ENCODE measurements at places on chromosomes 2 and 18.
A peak's percentile ranks its signal among the peaks of the same experiment; 100 is the strongest.

- no peak for ATAC-seq
Measured at GRCh38 chr18:26225022-26225693, 1.1 kb upstream of the TAF4B start.

DNA sequence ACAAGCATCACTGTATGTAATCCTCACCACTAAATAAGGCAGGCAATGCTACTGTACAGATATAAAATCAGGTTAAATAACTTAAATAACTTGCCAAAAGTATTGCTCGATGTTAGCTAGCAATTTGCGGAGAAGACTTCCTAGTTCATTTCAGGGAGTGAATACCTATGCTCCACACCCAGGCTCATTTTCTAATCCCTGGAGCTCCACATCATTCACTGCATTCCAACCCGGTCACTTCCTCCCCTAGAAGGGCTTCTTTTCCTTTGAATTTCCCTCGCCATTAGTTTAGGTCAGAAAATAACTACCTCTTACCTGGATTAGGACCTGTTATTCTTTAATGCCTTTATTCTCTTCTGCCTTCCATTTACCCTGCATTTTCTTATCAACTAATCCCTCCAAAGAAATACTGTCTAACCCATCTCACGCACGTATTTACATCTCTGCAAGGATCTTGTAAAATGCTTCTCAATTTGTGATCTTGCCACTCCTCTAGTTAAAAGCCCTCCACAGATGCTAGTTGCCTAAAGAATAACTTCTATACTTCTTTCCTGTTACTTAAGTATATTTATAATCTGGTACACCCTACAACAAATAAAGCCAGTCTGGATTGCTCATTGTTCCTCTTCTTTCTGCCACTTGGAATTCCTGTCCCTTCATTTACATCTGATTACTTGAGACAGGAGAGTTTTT, 599.8 kb downstream of the NRXN1 start:
- ATAC-seq, result no peak

DNA sequence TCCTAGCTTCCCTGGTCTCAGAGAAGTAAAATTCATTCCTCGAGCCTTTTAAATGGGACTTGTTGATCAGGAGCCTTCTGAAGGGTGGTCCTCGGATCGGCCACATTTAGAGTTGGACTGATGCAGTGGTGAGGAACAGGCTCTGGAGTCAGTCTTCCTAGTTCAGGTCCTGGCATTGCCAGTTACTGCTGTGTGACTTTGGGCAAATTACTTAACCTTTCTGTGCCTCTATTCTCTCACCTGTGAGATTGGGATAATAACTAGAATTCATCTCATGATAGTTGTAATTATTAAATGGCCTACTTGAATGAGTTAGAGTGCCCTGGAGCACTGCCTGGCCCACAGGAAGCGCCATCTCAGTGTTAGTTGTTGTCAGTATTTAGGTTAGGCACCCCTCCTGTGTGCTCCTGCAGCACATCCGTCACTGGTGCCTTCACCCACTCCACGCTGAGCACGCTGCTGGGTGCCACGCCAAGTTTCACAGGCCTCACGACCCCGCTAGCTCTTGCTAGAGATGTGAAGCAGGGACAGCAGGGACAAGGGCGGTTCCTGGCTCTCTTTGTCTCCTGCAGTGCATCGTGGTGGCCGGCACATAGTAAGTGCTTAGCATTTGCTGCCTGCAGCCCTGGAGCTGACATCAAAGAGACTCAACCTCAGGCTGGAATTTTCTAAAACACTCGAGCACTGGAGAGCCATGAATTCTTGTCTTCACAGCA, 122.9 kb downstream of the FAM210A start:
- no peak for ATAC-seq

- ATAC-seq, result no peak
Measured at GRCh38 chr2:181971032-181971431, 14.6 kb upstream of the PPP1R1C start.

GRCh38 chr2:201882353-201883090, 76.2 kb downstream of the CDK15 start:
- ATAC-seq, result peak; percentile 54

- ATAC-seq, result no peak
Measured at GRCh38 chr2:10267036-10267435, 35.7 kb upstream of the HPCAL1 start.

DNA sequence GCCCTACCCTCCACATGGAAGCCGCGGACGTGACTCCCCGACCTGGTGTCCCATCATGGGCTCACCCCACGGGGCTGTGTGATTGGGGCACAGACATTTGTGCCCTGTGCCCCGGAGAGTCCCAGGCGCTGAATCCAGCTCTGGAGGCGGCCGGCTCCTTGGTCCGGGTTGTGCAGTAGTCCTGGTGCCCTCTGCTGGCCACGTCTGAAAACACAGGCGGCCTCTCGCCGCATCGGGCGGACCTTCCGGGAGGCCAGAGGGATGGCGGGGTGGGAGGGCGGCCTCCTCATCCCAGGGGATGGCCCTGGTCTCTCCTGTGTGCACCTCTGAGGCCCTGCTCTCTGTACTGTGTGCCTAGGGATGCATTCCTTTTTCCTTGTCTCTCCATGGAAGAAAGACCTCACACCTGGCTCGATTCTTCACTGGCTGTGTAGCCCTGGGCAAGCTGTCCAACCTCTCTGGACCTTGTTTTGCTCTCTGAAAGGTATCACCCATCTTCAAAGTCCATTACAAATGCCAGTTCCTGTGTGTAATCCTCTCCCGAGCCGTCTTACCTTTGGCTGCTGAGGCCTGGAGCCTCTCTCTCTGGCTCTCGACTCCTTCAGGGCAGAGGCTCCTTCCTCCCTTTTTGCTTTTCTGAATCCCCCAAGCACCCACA, 27.6 kb downstream of the CELF4 start:
- ATAC-seq, result peak; percentile 48

DNA sequence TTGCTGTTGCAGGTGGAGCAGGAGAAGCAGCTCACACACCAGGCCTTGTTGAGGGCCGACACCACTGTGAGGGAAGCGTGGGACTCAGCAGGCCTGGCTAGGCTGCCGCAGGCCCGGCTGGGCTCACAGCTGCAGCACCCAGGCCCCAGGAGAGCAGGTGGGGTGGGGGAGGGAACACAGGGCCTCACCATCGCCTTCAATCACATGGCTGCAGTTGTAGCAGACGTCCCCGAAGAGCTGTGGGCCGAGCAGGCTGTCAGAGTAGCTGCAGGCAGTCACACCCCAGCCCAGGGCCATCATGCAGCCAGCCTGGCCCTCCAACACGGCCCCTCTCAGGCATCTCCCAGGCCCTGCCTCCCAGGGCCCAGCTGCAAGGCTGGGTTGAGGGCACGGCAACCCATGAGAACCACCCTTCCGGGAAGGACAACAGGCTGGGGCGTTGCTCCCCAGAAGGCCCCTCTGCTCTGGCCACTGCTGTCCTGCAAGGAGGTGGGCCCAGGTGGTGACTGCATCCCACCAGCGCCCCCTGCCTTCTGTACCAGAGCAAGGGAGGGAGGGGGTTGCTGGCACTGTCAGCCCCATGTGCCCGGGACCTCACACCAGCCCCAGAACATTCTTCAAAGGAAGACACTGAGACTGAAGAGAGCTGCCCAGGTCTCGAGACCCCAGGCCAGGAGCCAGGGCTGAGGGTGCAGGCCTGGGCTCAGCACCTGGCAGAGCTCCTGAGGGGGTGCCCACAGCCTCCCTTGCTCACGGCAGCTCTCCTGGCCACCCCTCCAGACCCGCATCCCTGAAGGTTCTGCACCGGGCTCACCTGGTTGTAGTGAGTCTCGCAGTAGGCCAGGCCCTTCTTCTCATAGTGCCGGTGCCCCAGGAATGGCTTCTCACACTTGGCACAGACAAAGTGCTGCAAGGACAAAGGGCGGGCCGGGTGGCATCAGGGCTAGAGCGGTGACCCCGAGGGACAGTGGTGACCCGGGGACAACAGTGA, 5.6 kb upstream of the GPR17 start:
- ATAC-seq, result peak; percentile 80

DNA sequence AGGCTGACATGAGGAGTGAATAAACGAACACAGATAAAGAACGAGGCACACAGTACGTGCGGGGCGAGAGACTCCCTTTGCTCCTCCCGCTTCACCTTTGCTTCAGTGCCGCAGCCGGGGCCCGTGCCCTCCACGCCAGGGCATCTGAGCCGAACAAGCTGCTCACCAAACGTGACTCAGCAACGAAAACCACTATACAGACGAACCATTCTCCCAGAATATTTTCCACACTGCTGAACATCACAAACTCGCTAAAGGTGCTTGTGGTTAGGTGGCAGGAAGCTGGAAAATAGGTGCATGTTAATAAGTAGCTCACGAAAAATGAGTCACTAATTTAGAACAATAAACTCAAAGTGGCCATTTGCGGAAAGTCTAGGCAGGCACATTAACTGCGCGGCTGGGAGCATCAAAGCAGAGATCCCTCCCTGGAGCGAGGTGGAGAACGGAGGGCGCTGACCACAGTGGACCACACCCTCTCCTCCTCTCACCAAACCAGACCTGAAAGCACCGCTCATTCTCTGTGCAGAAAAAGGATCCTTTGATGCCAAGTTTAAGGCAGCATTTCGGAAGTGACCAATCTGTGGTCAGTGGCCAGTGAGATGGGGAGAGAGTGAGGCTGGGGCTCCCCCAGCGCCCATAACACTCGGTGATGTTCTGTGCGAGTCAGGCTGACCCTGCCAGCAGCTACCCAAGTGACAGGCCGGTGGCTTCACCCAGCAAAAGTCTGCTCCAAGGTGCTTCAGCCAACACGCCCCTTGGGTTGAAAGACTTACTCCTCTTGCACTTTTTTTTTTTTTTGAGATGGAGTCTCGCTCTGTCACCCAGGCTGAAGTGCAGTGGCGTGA, 153.2 kb downstream of the HDAC4 start:
- ATAC-seq, result no peak

GRCh38 chr2:156455361-156455975, 19.3 kb downstream of the GPD2 start:
- no peak for ATAC-seq

DNA sequence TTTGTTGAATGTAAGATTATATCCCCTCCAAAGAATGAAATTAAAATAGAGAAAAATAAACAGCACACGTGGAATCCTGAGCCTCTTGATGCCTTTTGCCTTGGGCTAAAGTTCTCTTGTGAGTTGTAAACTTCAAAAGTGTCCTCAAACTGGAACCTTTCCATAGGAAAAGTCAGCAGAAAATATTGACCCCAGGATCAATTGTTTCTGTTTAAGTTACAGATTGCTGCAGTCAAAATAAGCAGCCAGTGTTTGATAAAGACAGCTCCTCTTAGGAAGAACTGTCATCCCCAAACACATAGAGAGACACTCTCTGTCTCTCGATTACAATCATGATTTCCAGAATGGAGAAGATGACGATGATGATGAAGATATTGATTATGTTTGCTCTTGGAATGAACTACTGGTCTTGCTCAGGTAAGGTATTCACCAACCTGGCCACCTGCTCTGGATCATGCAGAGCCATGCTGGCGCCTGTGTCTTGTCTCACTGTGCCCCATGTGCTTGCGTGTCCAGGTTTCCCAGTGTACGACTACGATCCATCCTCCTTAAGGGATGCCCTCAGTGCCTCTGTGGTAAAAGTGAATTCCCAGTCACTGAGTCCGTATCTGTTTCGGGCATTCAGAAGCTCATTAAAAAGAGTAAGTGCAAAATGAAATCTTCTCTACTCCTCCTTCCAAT, at the start of gene SPP2:
SPP2 (plus strand) TSS at position 248 of the 681 bp plus-strand sequence; CDS start at position 333, 85 bp downstream.
- peak; percentile 41 for ATAC-seq

GRCh38 chr2:44169155-44169898, 652 bp downstream of the PPM1B start:
- peak; percentile 22 for ATAC-seq

DNA sequence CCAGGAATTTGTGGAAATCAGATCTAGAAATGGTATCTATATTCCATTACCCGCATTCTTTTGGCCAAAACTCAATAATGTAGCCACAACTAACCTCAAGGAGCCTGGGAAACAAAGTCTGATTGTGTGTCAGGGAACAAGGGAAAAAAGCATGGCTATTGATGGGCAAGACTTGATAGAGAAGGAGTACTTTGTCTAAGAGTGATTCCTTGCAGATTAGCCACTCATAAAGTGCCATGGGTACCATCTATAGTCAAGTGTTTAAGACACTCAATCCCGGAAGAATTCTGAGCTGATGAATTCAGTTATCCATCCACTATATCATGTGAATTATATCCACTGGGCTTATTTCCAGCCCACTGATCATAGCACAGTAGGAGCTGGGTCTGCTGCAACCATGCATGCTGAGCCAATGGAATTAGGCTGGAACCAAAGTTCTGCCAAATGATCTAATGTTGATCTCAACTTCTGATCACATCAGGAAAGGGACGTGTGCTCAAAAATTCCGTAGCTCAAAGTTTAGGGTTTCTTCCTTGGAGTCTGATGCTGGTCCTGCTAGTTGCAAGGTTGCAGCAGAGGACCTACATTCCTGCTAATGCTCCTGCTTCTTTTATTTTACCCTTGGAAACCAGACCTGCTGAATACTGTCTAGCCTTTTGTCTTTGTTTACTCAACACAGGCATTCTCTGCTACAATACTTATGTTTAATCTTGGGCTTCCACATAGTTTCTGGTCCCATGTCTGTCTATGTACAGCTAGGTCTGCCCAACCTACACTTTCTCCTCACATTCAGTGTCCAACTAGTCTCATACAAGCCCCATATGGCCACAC, 629.7 kb downstream of the IRS1 start:
- ATAC-seq, result no peak

- peak; percentile 50 for ATAC-seq
Measured at GRCh38 chr2:135742325-135742757, 686 bp downstream of the UBXN4 start.

GRCh38 chr2:127048969-127049897, 57.7 kb downstream of the BIN1 start:
- ATAC-seq, result no peak

DNA sequence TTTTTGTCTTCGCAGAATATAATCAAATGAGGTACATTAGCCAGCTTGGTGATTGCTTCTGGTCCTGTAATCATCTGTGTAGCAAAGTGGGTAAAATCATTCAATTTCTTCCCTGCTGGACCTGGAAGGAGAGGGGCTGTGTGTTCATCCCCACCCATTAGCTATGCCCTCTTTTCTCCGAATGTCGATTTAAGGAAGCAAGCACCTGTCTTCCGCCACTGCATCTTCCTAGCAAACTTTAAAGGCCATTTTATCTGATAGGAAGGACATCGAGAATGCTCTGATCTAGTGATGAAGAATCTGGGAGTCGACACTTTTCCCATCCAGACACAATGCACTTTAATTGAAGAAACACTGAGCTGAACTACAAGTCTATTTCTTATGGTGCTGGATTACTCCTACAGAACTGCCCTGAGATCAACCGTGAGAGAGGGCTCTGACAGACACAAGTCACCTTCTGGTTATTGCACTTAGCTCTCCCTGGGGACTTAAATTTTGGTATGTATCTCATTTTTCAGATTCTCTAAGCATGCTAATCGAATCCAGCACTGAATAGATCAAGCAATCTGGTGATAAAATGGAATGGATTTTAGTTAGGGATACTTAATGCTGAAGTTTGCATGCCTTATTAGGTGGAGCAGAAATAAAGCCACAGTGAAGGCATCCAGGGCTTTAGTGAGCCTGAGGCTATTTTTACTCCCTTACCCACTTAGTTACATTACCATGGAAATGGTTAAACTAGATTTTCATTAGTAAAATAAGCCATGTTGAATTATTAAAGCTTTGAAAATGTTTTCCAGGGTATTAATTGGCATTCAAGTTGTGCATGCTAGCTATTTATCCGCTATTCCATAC, 1.3 kb downstream of the NYAP2 start:
- no peak for ATAC-seq

All from stimulated activated memory B cell treated with anti-CD40 and anti-IgM and Interleukin-4, amounts not matched to agents 10 μg/mL and 1 μg/mL and 100 μg/mL, for 72 hours (primary cell).